ENCODE measurements at places on chromosomes 7 and 10. TPM values are rescaled to one million over a fixed set of nuclear protein-coding genes. Genes with fewer than 3 reads are reported as not detected.

The GPR15LG gene
- not detected for total RNA-seq

DNA sequence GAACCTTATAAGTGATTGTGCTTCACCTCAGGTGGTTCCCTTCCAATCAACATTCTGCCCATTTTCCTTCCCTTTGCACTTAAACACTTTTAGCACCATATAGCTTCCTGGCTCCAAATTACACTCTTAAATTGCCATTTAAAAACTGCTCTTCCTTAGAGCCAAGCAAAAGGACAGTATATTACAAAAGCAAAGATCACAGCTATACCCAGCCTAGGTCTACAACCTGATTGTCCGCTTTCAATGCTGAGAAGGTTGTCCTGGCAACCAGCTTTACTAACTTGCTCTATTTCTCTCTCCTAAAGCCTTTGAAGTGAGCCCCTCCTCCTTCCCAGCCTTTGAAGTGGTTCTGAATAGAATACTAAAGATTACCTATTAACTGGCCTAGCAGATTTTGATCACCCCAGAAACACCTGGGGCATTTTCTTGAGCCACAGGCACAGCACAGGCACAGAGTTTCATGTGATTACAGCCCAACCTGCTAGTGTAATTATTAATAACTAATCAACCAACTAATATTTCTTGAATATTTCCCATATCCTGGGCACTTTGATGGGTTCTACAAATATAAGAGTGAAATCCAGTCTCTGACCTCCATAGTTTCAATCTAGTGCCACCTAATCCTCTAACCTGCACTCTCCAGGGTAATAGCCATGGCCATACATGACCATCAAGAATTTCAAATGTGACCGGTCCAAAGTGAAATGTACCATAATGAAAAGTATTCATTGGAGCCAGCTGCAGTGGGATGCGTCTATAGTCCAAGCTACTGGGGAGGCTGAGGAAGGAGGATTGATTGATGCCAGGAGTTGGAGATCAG lies 63.6 kb upstream of the TRIM24 start:
- DNase-seq = no peak
- no peaks in the 10 kb centered on the region for H3K36me3 ChIP-seq
- H3K4me3 ChIP-seq = no peak overlapping the region
- no peaks in the 10 kb centered on the region for H3K27me3 ChIP-seq
- H3K27ac ChIP-seq = no peak overlapping the region

DNA sequence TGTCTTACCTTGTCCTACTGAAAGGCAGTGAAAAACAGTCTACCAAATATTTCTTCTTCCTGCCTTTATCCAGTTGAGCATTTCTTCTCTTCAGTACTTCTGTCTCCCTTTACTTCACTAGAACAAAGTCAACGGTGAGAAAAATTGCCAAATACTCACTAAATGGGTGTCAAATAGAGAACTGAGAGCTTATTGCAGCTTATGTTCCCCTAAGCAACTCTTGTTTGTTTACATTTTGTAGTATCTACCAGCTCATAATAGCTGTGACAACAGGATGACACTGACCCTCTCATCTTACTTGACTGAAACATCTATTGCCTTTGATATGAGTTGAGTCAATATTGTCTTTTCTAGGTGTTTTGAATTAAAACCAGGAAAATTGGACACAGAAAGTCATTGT lies 327.9 kb upstream of the SORCS1 start:
- DNase-seq = no peak
- no peaks in the 10 kb centered on the region for H3K4me1 ChIP-seq
- no peak overlapping the region for H3K4me3 ChIP-seq
- H3K27ac ChIP-seq = no peak overlapping the region
- H3K27me3 ChIP-seq = no peaks in the 10 kb centered on the region

DNA sequence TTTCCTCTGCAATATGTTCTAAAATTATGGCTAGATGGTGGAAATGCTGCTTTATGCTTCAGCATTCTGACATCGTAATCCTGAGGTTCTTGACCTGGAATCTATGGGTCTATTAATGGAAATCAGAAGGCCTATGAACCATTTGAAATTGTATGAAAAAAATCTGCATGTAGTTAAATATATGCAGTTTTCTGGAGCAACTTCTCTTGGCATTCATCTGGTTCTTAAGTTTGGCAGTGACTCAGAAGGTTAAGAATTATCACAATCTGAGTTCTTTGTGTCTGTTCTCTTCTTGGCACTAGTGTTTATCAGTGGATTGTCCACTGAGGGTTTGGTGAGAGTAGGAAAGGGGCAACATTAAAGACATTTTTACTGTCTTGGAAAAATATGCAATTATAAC lies 71.1 kb upstream of the FZD1 start:
- no peak for DNase-seq
- H3K27me3 ChIP-seq = no peaks in the 10 kb centered on the region
- H3K4me1 ChIP-seq = no peaks in the 10 kb centered on the region
- H3K27ac ChIP-seq = no peak overlapping the region
- no peaks in the 10 kb centered on the region for H3K36me3 ChIP-seq

All from spleen (tissue), 13 donors.